ENCODE measurements at places on chromosomes 2 and 18.

GRCh38 chr2:212977152-212977551 is 174.3 kb downstream of the IKZF2 start:
- no peak for DNase-seq

- DNase-seq = no peak
These were observed 11.9 kb downstream of the TYW5 start for GRCh38 chr2:199943373-199943772.

GRCh38 chr18:10923141-10923540 is 226.2 kb downstream of the PIEZO2 start:
- DNase-seq = no peak

- no peak for DNase-seq
These were observed 221.2 kb downstream of the IRS1 start for GRCh38 chr2:226578373-226578772.

DNA sequence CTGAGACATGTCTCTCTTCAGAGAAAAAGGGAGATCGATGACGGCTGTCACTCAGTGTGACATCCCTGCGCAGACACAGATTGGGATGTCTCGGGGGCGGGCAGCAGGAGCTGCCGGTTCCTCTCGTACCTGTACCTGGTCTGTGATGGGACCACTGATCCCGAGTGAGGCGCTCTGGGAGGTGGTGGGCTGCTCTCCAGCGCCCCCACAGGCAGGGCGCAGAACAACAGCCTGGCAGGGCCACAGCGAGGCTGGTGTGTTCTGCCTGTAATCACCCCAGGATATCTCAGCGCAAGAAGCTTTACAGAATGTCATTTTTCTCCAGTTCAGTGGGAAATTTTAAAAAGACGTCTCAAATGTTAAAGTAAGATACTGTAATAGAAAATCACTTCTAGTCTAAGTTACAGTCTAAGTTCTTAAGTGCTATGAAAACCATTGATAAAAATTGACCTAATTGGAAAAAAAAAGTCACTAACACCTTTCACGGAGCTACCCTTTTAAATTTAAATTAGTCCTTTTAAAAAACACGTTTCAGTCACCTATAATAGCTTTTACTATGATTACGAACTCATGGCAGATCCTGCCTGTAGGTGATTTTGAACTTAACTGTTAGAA is 189.8 kb downstream of the SNTG2 start:
- no peak for DNase-seq
